ENCODE measurements at places on chromosomes 5 and 9.

GRCh38 chr9:122107291-122107805 lies 14.2 kb upstream of the TTLL11 start:
- DNase-seq = no peak

GRCh38 chr5:134122530-134122929 lies 8.0 kb downstream of the TCF7 start:
- DNase-seq = no peak

DNA sequence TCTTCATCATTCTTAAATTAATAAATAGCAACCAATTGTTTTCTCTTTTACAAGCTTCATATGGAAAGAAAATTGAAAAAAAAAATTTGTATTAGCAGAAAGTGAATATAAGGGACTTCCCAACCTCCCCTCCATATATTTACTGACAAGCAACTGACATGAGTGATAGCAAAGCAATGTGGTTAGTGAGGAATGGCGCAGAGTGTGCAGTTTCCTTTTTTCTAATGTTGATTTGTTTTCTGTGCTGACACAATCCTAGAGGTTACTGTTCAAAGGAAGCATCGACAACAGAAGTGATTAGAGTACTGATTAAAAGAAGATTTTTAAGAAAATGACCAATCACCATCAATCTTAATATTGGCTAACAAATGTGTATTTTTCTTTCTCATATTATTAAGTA lies 1.7 kb upstream of the PTGER4 start:
- no peak for DNase-seq

GRCh38 chr5:177509381-177509951 lies at the start of gene DOK3:
TSS of gene DOK3 (minus strand) at chr5:177509826. CDS start at chr5:177509540, 286 bp downstream.
- no peak for DNase-seq

- DNase-seq = no peak
Measured at GRCh38 chr9:93619272-93619775, 42.9 kb downstream of the PHF2 start.

DNA sequence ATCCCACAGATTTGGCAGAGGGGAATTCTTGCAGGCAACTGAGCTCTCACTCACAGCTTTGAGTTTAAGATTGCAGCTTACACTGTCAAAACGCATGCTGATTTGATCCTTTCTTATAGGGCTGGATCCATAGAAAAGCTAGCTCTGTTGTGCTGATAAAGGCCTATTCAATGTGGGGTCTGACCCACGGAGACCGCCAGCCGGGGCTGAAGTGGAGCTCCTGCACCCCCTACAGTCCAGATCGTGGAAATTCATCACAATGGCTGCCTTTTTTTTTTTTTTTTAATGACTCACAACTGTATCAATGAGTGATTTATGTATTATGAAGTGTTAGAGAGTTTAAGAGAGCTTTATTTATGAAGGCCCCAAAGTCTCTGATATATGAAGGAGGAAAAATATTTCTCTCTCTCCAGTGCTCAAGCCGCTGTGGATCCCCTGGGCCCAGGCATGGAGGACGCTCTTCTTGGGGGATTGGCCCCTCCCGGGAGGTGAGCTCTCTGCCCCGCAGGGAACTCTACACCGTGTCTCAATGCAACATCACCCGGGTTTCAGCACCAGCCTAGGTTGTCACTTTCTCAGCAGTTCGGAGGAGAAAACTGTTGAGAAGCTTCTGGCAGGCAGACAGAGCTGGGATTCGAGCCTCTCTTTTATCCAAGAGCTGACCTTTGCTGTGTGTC lies 700.2 kb downstream of the IRX1 start:
- DNase-seq = no peak

DNA sequence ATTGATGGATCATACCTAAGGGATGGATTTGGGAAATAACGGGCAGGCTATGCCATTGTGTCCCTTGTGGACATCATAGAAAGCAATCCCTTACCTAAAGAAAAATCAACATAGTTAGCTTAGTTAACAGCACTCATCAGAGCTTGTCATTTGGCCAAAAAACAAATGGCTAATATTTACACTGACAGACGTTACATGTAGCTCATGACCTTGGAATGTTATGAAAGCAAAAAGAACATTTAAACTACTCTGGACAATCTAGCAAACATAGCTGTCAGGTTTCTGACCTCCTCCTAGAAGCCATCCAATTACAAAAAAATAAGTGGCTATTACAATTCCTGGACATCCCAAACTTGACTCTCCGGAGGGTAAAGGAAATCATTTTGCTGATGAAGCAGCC lies 23.8 kb downstream of the TMEM232 start:
- DNase-seq = no peak

DNA sequence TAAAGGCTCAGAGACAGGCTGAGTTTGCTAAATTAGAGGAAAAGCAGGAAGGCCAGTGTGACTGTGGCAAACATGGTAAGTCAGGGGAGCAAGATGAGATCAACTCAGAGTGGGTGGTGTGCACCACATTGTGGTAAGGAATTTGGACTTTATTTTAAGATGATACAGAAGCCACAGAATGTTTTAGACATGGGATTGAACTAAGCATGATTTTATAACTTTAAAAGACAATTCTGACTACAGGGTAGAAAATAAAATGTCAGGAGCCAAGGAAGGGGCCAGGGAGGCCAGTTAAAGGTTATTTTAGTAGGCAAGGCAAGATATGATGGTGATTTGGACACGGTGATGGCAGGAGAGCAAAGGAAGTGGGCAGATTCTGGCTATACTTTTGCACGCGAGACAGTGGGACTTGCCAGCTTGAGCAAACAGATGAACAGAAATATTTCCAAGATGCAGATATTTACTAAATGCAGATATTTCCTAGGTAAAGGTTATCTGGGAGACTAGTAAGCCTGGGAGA lies 53.9 kb downstream of the TSSK1B start:
- DNase-seq = no peak

- DNase-seq = no peak
Measured at GRCh38 chr5:90888511-90889324, 330.1 kb downstream of the ADGRV1 start.
